ENCODE measurements at places on chromosomes 3 and 15.

- peak; percentile 81 for DNase-seq
These were observed at the start of gene VIPR1 for GRCh38 chr3:42502429-42503250. VIPR1 (plus strand) TSS chr3:42502643; CDS start chr3:42502736, 93 bp downstream.

DNA sequence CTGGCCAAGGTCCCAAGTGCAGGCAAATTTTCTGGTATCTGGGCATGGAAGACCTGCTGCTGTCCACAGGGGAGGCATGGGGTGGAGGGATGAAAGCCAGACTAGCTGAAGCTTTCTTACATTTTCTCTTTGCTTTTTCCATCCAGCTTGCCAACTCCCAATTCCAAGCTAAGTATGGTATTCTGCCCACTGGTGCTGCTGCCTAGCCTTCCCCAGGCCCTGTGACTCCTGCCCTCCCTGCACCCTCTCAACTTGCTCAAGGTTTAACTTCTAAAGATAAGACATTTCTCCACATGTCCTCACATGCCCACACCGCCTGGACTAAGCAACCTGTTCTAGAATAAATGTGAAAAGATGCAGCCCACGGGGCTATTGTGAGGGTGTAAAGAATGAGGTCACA lies 59.5 kb upstream of the HACD2 start:
- DNase-seq, result no peak

- peak; percentile 88 for DNase-seq
These were observed 314 bp upstream of the TMED3 start for GRCh38 chr15:79310612-79310984.

DNA sequence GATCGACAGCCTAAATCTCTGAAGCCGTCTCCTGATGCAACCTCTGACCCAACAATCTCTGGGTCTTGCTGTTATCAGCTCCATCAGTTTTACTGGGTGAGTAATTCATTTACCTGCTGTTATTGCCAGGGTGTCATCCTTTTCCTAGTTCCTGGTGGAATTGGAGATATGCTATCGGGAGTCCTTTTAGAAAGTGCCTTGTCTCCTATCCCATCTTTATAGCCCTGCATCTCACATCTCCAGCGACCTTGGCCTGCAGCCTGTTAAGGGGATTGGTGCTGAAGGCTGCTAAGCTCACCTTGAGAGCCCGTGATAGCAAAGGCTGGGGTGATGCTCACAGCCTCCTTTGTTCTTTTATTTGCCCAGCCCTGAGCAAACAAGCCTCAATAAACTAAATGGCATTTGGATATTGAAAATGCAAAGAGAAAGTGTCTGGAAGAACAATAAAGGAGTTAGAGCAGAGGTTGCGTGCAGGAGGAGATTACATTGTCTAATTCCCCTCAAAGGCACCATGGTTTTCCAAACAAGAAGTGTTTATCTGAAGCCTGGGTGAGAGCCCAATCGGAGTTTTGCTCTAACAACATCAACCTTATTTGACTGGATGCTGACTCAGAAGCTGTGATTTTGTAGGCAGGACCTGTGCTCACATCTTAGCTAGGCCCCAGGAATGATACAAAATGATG lies 101.8 kb downstream of the RPLP1 start:
- DNase-seq, result no peak

- DNase-seq, result no peak
These were observed 9.9 kb downstream of the MB21D2 start for GRCh38 chr3:192907784-192908183.

GRCh38 chr3:18222686-18223085 lies 202.5 kb downstream of the SATB1 start:
- DNase-seq, result no peak

- DNase-seq, result no peak
These were observed 55.0 kb upstream of the SNRPN start for GRCh38 chr15:24899795-24900194.

DNA sequence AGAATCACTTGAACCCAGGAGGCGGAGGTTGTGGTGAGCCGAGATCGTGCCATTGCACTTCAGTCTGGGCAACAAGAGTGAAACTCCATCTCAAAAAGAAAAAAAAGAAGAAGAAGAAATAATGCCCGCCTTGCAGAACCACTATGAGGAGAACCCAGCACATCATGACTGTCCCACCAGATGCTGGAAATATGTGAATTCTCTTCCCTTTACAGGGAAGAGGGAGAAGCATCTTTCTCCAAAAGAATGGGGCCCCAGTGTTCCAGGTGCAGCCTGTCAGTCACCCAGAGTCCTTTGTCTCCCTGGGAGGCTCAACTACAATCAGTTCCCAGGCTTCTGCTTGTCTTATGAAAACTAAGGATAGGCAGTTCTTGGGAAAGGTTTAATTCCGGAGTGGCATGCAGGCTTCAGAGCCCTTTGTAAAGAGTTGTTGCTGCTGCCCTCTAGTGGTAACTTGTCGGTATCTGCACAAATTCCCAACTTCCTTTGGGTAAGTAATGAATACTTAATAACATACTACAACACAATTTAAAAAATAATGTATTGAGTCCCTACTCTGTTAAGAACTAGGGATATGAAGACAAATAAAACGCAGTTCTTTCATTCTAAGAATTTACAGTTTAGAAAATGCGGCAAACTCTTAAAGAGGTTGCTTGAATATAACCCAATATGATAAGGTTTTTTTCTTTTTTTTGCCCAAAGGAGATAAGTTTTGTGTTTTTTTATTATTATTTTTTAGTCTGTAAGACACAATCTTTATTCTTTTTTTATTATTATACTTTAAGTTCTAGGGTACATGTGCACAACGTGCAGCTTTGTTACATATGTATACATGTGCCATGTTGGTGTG lies 18.6 kb upstream of the TICRR start:
- peak; percentile 74 for DNase-seq

GRCh38 chr15:79432345-79433275 lies 474 bp downstream of the MINAR1 start:
- DNase-seq, result no peak

- no peak for DNase-seq
These were observed 54.5 kb downstream of the TMEM108 start for GRCh38 chr3:133092681-133093080.

GRCh38 chr15:65038836-65039235 lies 6.4 kb upstream of the SLC51B start:
- DNase-seq, result no peak

- DNase-seq, result no peak
These were observed 2.9 kb downstream of the TLE3 start for GRCh38 chr15:70094690-70095311.

DNA sequence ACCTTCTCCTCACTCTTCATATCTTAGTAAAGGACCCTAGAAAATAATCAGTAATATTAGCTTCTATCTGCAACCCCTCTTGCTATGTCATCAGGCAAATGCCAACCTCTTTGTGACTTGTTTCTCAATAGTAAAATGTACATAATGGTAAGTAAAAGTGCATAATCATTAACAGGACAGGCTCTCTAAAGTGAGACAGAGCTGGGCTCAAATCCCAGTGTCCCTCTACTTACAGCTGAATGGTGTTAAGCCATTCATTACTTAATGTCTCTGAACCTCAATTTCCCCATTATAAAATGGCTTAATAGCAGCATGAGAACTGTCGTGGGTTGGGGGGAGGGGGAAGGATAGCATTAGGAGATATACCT lies 62.6 kb upstream of the ATP11B start:
- DNase-seq, result no peak

GRCh38 chr3:165195640-165196576 lies at the start of gene SLITRK3:
SLITRK3 (minus strand) TSS chr3:165196384; CDS start chr3:165190830, 5,554 bp downstream.
- DNase-seq, result no peak

- DNase-seq, result peak; percentile 57
These were observed 65.7 kb downstream of the SHQ1 start for GRCh38 chr3:72782521-72782920.

GRCh38 chr3:89049119-89049518 lies 58.3 kb upstream of the EPHA3 start:
- DNase-seq, result no peak

DNA sequence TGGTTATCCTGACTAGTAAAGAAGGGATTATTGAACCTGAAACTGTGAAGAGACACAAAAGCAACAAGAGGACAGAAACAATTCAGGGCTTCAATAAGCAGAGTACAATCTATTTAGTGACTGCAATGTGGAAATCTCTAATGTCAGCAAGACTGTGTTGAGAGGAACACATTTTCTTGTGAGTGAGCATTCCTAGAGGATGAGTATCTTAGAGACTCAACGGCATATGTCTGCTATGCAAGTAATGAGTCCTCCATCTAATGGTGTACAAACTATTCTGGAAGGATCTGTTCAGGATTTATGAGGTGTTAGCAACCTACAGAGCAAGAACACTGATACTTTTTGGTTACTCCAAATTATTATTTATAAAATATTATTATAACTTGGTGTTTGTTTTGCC lies 226.5 kb upstream of the NDN start:
- no peak for DNase-seq
